ENCODE measurements at places on chromosomes 2 and 18. TPM values are rescaled to one million over a fixed set of nuclear protein-coding genes. Genes with fewer than 3 reads are reported as not detected.

Gene CPLX4
- not detected for total RNA-seq

Gene MBD2
- total RNA-seq, result 31.2 TPM

Gene PSMD14
- total RNA-seq, result 306 TPM

GRCh38 chr2:120162716-120163115, 60.5 kb downstream of the TMEM185B start:
- no peak for DNase-seq

GRCh38 chr2:185990861-185991525, 252.4 kb downstream of the FSIP2 start:
- no peak for DNase-seq

DNA sequence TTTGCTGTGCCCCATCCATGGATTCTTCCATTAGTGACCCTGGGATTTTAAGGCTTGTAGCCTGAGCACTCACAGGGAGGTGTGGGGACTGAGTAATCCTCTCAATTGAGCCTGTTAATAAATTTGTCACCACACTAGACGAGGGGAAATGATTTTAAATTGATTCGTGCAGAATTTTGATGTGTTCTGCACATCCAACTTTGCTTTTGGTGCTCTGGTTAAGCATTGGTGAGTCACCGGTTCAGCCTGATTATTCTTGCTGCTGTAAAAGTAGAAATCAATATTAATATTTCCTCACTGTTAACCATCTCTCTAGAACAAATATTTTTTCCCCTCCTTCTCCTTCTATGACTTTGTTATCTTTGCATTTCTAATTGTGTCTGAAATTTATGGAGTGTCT, 482.0 kb downstream of the TSN start:
- DNase-seq, result no peak

DNA sequence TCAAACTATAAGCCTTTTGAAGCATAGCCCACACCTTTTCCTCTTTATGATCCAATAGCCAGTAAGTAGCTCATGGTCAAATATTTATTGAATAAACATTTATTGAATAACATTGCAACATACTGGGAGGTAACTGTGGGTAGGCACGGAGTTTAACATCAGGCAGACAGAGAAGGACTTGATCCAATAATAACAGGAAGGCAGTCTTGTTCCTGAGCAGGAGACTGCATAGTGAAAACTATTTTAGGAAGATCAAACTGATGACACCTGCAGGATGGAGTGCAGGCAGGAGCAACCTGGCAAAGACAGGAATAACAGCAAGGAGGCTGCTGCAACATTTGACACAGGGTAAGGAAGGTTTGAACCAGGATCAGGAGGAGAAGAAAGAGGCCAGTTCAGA, 3.1 kb upstream of the DCTN1 start:
- peak; percentile 11 for DNase-seq

DNA sequence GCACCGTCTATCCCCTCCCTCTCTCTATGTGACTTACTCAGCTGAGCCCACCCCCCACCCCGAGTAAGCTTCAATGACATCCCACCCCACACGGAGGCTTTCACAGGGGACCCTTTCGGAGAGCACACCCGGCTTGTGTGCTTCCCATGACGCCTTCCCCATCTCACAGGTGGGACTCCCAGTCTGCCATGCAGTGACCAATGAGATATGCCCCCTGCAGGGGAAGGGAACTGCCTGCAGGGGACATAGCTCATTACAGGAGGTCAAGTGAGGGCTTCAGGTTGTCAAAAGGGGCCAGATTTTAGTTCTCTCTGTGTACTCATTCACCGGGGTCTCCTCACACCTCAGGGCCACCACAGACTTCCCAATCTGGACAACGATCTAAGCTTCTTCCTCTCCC, 112.6 kb downstream of the GAREM1 start:
- DNase-seq, result no peak

DNA sequence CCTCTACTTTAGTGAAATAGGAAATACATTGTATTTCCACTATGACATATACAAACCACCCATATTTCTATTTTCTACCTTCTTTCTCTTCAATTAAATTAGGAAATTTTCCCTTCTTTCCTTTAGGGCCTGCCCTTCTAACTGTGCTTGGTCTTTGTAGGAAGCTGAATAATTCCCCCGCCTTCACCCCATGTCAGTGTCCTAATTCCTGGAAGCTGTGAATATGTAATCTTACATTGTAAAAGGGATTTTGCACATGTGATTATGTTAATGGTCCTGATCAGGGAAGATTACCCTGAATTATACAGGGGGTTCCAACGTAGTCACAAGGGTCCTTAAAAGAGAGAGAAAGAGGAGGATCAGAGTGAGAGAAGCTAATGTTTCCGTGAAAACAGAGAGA, 40.2 kb downstream of the GRB14 start:
- no peak for DNase-seq

DNA sequence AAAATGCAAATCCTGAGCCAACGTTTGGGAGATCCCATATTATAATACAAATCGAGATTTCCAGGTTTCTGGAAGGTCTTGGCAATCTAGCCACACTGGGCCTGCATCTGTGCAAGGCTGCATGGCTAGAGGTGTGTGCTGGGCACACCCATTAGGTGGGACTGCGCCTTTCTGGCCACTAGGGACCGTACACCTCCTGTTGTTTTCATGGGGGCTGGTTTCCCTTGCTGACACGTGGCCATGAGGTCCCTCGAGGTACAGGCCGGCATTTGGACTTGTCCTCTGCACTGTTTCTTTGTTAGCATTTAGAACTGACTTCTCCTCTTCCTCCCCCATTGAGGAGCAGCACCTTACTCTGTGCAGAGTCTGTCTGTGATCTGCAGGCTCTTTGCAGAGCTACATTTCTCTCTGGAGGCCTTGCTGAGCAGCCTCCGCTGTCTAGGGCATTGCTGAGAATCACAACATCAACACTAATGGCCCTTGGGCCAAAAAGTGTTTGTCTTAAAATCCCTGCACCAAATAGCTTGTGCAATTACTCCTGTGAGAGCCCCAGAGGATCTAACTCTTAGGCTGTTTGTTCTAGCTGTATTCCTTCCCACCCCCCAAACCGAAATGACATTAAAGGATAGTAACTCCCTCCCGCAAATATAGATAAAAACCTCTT, 131.2 kb downstream of the NEDD4L start:
- no peak for DNase-seq

DNA sequence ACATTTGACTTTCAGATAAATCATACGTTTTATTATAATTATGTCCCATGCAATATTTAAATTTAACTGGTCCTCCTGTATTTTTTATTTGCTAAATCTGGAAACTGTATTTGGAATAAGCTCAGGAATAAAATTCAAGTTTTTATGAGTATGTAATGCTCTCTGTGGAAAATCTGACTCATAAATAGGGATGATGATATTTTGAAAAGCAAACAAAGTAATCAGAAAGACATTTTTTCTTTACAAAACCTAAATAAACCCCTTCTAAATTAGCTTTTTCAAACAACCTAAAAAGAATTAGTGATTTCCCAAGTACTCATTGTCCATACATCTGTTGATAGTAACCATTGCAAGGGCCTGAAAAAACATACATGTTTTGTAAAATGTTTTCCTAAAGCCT, 41.1 kb downstream of the ASB1 start:
- DNase-seq, result no peak

- DNase-seq, result no peak
Observed at GRCh38 chr2:197641666-197642065, 33.7 kb downstream of the RFTN2 start.

DNA sequence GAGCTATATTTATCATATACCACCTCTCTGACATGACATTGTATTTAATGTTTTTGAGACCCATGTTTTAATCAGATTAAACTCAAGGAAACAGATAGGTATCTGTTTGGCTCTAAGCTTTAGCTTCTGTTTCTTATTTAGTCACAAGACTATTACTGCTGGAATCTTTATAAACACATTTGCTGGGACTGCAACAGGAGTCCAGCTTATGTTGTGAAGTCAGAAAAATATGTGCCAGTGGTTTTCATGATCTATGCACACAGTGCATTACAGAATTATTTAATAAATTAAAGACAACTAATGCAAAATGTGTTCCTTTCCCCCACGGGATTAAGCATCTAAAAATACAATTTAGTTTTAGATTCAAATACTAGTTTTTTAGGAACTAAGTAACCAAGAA, 338.9 kb downstream of the ZEB2 start:
- no peak for DNase-seq

- no peak for DNase-seq
Observed at GRCh38 chr2:179193759-179194394, 70.8 kb downstream of the SESTD1 start.

DNA sequence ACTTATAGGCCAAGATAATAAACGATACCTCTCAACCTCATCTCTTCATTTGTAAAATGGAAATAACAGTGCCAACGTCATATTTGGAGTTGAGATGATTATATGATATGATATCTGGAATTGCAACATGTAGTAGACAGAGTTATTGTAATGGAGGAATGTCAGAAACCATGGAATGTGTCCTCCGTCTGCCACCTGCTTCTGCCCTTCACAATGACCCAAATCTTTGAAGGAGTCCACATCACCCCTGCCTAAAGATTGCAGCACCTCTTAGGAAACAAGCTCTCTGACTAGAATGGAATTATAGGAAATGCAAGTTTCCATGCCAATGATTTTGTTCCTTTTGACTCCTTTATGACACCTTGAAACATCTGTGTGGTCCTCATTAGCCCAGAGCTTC, 14.9 kb downstream of the NR4A2 start:
- no peak for DNase-seq

- no peak for DNase-seq
Observed at GRCh38 chr2:146295080-146295670, 1549.7 kb upstream of the ACVR2A start.

- DNase-seq, result peak; percentile 40
Observed at GRCh38 chr2:41934329-41934958, 113.4 kb upstream of the PKDCC start.

- DNase-seq, result peak; percentile 23
Observed at GRCh38 chr2:29766191-29766590, 155.2 kb downstream of the ALK start.

- no peak for DNase-seq
Observed at GRCh38 chr2:127486247-127487058, 39.8 kb downstream of the IWS1 start.

- no peak for DNase-seq
Observed at GRCh38 chr2:236160366-236161081, 7.7 kb downstream of the GBX2 start.

DNA sequence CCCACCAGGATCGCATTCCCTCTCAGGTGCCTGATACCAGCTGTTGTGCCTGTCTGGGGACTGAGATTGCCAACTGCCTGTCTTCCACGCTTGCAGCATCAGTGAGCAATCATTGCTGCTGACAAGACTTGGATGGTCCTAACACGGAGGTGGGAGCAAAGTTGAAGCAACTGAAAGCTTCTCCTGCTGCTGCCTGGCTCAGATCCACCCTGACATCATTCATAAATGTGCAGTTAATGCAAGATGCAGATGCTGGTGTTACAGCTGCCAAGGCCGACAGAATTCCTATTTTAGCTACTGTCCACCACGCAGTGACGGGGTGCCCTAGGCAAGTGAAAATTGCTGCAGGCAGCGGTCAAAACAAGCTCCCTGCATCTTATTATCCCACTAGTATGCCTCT, 131.4 kb downstream of the VWC2L start:
- DNase-seq, result peak; percentile 53

- no peak for DNase-seq
Observed at GRCh38 chr2:39027421-39027820, 93.4 kb downstream of the SOS1 start.

DNA sequence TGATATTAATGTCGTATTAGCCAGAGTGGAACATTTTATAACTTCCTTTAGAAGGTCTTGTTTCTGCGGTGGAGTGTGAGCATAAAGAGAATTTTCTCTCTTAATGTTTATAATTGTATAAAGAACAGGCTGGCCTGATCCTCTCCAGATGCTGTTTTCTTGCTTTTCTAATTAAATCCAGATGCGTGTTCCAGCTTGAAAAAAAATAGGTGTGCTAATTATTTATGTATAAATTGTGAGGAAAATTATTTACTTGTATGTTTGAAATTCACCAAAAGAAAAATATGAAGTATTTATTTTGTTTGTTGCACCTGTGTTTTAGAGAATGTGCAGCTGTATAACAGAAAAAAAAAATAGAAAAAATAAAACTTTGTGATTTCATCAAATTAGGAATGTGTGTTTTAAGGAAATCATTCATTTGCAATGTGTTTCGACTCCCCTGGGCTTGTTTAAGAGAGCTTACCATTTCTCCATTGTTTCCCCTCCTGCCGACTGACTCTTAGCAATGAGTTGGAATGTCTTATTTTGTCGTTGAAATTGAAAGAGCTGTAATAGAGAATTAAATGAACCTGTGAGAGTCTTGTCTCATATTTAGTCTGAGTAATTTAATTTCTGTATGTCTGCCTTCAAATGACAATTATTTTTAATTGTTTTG, 220.1 kb upstream of the NXPH2 start:
- DNase-seq, result no peak

DNA sequence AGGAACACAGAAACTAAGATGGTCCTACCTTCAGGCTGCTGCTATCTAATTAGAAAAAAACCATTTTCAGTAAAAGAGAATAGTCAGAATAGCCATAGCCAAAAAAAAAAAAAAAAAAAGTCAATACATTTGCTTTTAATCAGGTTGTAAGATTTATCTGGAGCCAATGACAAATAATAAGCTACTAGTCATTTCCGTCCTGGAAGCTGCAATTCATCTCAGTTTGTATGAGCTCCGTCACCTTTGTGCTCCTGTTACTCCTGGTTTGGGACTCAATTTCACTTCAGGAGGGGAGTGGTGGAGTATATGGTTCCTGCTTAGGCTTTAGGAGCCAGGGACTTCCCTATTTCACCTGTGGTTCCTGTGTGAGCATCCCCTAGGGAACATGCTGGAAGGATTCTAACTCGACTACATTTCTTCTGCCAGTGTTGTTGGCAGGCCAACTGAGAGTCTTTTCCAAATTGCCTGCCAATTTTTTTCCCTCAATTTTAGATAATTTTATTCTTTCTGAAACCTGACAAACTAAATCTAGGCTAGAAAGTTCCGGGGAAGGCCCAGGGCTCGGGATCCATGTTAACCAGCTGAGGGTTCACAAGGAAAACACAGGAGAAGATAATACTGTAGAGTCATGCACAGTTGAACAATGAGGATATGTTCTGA, 481.8 kb downstream of the DLGAP1 start:
- no peak for DNase-seq

DNA sequence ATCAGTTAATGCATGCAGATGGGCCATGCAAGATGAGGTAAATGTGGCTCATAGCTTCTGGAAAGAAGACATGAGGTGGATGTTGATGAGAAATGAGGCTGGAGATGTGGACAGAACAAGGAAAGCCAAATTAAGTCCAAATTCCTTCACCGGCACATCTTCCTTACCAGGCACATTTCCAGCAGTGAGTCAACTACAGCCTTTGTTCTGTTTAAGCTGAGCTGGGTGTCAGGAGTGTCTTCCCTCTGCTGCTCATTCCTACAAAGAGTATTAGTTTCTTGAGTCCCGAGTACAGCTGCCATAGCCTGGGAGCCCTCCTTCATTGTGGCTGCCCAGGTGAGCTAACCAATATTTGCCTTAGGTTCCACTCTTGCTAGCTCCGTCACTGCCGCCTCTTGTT, 945.0 kb downstream of the SLC4A3 start:
- DNase-seq, result peak; percentile 35

GRCh38 chr18:22557168-22557941, 139.6 kb upstream of the CTAGE1 start:
- no peak for DNase-seq
